ENCODE measurements at places on chromosomes 5 and 9. TPM values are rescaled to one million over a fixed set of nuclear protein-coding genes. Genes with fewer than 3 reads are reported as not detected.

RLN1 gene
- 1.3 TPM for total RNA-seq

HSPA5 gene
- total RNA-seq, result 354 TPM

LIFR gene
- 18.9 TPM for total RNA-seq

GABRA6 gene
- total RNA-seq, result not detected

TOR4A gene
- 9.2 TPM for total RNA-seq

BRINP1 gene
- 20.3 TPM for total RNA-seq

MYMK gene
- not detected for total RNA-seq

EQTN gene
- total RNA-seq, result not detected

FBP1 gene
- total RNA-seq, result 1.0 TPM

CDX1 gene
- not detected for total RNA-seq

MYORG gene
- 5.0 TPM for total RNA-seq

JAKMIP2 gene
- 13.4 TPM for total RNA-seq

CRAT gene
- 7.2 TPM for total RNA-seq

DNA sequence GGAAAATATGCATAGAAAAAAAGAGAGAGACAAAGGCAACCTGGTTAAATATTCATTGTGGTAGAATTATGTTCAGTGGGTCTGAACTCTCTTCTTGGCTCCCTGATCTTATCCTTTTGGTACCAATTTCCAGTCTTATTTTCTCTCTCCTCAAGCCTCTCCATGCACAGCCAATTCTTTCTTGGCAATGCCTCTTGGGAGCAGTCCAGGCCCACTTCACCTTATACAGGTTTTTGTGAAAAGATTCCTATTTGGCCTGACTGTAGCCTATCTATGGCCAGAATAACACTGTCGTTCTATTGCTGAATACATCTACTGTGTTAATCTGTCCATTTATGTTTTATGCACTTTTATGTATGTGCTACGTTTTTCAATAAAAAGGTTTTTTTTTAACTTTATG lies 2.7 kb downstream of the ELOVL7 start:
- no peak for DNase-seq

- no peak for DNase-seq
Measured at GRCh38 chr9:89720696-89721175, 115.9 kb downstream of the GADD45G start.

DNA sequence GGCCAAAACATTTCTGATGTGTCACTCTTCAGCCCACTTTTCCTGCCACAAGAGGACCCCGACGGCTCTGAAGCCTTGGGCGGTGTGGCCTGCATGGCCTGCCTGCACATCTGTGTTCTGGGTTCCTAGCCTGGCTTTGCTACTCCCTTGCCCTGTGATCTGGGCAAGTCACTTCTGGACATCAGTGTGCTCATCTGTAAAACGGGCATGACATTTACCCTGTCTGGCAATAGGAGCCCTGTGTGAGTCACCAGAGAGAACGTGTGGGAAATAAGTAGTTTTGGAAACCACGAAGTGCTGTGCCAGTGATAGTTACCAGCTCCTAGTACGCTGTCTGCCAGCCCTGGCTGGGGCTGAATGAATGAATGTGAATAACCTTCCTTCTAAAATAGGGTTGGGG lies 90.8 kb downstream of the MACROH2A1 start:
- no peak for DNase-seq

GRCh38 chr9:107504585-107505455 lies 15.3 kb upstream of the KLF4 start:
- DNase-seq, result no peak

- no peak for DNase-seq
Measured at GRCh38 chr5:15442193-15442570, 57.8 kb upstream of the FBXL7 start.

GRCh38 chr9:124881138-124881743 lies 19.3 kb downstream of the ARPC5L start:
- no peak for DNase-seq

DNA sequence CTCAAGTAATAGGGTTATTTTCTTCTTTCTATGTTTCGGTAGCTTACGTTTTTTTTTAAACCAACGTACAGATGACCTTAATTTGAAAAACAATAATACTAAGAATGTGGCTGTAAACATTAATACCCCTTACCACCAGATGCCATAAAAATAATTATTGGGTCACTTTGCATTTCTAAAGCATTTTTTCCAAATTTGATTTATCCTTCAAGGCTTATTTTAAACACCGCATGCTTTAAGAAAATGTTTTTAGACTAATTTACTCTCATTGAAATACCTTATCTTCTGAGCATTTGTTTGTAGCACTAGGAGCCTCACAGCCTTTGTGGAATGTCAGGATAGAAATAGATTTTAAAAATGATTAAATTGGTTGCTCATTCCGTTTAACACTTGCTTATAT lies 5.8 kb upstream of the APBA1 start:
- no peak for DNase-seq

DNA sequence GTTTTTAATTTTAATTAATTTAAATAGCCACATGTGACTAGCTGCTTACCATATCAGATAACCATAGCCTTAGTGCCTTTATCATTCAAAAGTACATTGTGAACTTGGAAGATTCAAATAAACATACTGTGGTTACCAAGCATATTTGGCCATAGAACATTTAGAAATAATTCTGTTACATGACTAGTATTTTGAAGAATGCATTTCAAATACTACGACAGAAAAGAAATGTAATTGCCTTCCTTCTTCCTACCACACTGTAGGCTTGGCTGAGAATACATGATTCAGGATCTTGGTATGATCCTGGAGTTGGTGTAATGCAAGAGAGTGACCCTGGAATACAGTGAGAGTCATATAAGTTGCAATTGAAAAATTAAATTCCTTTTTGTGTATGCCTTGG lies 109.7 kb upstream of the PCA3 start:
- no peak for DNase-seq

- DNase-seq, result no peak
Measured at GRCh38 chr5:68249520-68249919, 34.0 kb downstream of the PIK3R1 start.

DNA sequence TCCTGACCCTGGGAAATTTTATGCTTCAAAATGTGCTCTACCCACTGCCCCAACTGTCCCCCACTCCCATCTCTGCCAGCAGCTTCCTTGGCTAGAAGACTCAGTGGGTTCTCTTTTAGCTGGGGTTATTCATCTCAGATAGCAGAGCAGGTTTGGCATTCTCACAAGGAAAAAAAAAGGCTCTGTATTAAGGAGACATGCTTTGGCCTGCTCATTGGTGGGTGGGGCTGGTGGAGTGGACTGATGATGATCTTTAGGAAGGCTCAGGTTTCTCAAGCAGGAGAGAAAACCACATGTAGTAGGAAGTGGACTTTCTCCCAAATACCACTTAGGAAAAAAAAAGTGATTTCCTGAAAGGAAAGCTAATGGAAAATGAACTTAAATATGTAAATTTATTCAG lies 279.2 kb upstream of the ZNF462 start:
- DNase-seq, result no peak

GRCh38 chr9:117938086-117938485 lies 233.9 kb downstream of the TLR4 start:
- DNase-seq, result no peak

- DNase-seq, result no peak
Measured at GRCh38 chr5:179698935-179699615, at the start of gene CANX. TSS of gene CANX (plus strand) at chr5:179698967. CDS start at chr5:179705682, 6,715 bp downstream.

GRCh38 chr5:177498013-177498787 lies 796 bp upstream of the PDLIM7 start:
- no peak for DNase-seq

DNA sequence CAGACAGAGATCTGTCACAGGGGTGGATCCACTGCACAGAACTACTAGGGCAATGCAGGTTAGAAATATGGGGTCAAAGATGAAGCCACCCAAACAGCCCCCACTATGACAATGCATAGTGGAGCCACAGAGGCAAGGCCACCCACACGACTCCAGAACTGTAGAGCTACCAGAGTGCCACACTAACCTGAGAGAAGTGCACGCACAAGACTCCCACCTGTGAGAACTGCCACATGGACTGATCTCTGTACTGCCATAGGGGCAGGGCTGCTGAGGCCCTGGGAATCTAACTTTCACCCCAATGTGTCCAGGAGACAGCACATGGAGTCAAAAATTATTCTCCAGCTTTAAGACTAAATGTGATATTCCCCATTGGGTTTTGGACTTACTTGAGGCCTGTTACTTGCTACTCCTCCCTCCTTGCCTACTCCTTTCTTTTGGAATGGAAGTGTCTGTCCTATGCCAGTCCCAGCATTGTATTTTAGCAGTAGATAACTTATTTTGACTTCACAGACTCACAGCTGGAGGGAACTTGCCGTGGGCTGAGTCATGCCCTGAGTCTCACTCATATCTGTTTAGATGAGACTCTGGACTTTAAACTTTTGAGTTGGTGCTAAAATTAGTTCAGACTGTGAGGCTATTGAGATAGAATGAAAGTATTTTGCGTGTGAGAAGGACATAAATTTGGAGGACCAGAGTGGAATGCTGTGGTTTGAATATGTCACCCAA lies 853.3 kb downstream of the MAT2B start:
- DNase-seq, result no peak

- no peak for DNase-seq
Measured at GRCh38 chr5:5288201-5288600, 134.3 kb upstream of the ICE1 start.

- no peak for DNase-seq
Measured at GRCh38 chr9:93567271-93567959, 9.0 kb upstream of the PHF2 start.

DNA sequence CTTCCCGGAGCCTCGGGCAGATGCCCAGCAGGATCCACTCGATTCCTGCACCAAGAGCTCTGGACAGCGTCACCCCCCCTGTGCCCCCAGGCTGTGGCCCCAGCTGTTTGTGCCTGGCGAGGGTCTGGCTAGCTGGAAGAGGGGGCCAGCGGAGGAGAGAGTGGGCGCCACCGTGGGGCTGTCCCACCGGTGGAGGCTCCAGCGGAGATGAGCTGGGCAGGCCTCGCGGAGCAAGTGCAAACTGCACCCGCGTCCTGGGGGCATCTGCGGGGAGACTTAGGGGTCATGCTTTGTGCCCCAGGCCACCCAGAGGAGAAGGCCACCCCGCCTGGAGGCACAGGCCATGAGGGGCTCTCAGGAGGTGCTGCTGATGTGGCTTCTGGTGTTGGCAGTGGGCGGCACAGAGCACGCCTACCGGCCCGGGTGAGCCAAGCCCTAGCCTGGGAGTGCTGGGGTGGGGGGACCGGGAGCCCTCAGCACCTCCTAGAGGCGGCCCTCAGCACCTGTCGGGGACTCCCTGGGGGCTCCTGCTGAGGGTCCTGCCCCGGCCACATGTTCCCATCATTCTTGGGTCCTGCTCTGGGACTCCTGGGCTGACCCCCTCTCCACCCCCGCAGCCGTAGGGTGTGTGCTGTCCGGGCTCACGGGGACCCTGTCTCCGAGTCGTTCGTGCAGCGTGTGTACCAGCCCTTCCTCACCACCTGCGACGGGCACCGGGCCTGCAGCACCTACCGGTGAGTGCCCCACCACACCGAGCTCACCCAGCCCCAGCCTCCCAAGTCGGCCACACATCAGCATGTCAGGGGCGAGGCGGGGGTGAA lies 5.4 kb downstream of the EGFL7 start:
- DNase-seq, result no peak

DNA sequence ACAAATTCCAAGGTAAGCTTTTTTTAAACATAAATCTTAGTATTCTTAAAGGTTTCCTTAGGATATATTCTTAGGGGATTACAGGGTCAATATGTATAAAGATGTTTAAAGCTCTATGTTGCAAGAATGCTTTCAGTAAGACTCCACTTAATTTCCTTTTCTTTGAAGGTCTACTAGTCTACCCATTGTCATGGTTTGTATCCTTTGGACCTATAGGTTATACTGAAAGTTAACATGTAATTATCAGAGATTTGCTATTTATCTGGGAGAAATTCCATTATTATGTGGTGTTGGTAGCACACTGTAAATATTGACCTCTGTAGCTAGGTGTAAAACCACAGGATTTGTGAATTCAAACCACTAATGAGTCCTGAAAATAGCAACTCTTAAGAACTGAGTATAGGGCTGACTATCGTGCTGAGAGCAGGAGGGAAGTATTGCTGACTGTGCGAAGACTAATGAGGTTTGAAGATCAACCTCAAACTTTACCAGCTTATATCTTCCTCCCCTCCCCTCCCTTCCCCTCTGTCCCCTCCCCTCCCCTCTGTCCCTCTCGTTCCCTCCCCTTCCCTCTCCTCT lies 85.6 kb downstream of the GADD45G start:
- no peak for DNase-seq

- no peak for DNase-seq
Measured at GRCh38 chr5:6705088-6705487, 8.1 kb upstream of the TENT4A start.

DNA sequence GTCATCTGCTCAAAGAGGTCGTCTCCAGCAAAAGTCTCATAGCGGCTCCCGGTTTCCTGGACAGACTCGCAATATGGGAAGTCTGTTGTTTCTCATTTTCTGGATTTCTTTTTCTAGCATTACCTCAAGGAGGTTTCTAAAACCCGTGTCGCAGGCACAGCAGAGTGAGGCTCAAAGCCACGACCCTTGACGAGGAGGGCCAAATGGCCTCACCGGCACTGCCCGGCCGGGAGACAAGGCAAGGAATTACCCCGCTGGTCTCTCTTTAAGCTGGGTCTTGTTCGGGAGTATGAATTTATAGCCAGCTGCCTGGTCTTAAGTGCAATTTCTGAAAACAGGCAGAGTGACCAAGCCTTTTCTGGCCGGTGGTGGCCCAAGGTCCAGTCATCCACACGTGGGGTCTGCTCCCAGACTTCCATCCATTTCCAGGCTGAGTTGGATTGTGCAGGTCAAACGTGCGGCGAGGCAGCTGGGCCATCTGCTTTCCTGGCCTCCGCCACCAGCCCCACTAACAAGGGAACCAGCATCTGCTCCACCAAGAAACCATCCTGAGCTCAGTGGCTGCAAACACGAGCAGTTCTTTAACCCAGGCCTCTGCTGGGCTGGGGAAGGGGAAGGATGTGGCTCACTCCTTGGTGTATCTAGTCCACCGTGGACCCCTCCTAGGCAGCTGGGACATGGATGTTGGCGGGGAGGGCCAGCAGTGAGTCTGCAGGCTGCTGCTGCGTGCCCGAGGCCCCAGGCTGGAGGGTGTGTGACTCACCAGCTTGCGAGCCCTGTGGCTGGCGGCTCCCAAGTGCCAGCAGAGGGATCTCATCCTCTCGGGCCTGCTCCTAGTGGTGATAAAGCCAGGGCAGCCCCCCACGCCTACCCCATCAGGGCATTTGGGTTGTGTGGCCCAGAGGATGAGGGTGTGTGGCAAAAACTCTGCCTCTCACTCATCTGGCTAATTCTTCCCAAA lies 55.6 kb upstream of the COL5A1 start:
- no peak for DNase-seq

- no peak for DNase-seq
Measured at GRCh38 chr5:53430618-53431252, 49.7 kb upstream of the FST start.

DNA sequence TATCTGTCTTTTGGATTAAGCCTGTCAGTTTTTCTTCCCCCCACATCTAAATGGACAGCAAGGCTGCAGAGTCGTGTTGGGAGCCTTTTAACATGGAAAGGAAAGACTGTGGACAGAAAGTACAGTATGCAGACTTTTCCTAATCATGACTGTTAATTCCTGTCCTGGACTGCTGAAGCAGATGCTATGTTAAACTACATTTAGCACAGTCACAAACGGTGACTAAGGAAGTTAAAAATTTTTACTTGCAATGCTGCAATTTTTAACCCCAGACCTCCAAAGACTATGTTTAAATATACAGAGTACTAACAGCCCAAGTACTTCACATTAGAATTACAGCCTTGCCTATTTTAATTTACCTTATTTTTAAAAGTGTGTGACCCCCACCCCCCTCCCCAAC lies 51.8 kb downstream of the ELAVL2 start:
- no peak for DNase-seq

- DNase-seq, result no peak
Measured at GRCh38 chr5:172178991-172179989, 8.7 kb downstream of the STK10 start.

GRCh38 chr9:115164511-115164974 lies 46.6 kb upstream of the TNC start:
- DNase-seq, result no peak

GRCh38 chr5:159071382-159071781 lies 28.3 kb downstream of the EBF1 start:
- DNase-seq, result no peak
